ENCODE measurements at places on chromosomes 7 and 10. TPM values are rescaled to one million over a fixed set of nuclear protein-coding genes. Genes with fewer than 3 reads are reported as not detected.

AKR1B1 gene
- 1.6 TPM for total RNA-seq

JAKMIP3 gene
- 0.92 TPM for total RNA-seq

OIT3 gene
- not detected for total RNA-seq

RBM28 gene
- total RNA-seq: 59.4 TPM

ZNF485 gene
- total RNA-seq: 1.2 TPM

PITX3 gene
- not detected for total RNA-seq

HTRA1 gene
- total RNA-seq: 21.3 TPM

ABCC2 gene
- 2.4 TPM for total RNA-seq

UBTD1 gene
- 32.3 TPM for total RNA-seq

ATOH7 gene
- total RNA-seq: not detected

COL1A2 gene
- not detected for total RNA-seq

PLXDC2 gene
- total RNA-seq: 0.06 TPM
